ENCODE measurements at places on chromosomes 5 and 9.

- DNase-seq, result no peak
These were observed 14.7 kb downstream of the ASTN2 start for GRCh38 chr9:117400171-117400570.

GRCh38 chr5:161314033-161314432 is 232.5 kb downstream of the GABRB2 start:
- DNase-seq, result no peak

- no peak for DNase-seq
These were observed 29.0 kb downstream of the ADRB2 start for GRCh38 chr5:148855249-148856008.

DNA sequence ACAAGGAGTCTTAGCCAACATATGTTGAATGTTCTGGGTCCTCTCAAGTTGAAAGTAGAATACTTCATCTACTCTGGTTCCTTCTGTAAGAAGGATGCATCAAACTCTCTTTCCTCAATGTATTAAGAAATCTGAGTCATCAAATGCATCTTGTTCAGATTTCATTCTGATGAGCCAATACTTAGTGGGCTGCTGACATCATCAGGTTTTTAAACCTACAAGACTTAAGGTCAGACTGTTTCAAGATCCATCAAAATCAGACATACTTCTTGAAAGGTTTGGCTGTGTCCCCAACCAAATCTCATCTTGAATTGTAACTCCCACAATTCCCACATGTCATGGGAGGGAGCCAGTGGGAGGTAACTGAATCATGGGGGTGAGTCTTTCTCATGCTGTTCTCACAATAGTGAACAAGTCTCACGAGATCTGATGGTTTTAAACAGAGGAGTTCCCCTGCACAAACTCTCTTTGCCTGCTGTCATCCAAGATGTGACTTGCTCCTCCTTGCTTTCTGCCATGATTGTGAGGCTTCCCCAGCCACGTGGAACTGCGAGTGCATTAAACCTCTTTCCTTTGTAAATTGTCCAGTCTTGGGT is 168.8 kb downstream of the RAPGEF6 start:
- no peak for DNase-seq

DNA sequence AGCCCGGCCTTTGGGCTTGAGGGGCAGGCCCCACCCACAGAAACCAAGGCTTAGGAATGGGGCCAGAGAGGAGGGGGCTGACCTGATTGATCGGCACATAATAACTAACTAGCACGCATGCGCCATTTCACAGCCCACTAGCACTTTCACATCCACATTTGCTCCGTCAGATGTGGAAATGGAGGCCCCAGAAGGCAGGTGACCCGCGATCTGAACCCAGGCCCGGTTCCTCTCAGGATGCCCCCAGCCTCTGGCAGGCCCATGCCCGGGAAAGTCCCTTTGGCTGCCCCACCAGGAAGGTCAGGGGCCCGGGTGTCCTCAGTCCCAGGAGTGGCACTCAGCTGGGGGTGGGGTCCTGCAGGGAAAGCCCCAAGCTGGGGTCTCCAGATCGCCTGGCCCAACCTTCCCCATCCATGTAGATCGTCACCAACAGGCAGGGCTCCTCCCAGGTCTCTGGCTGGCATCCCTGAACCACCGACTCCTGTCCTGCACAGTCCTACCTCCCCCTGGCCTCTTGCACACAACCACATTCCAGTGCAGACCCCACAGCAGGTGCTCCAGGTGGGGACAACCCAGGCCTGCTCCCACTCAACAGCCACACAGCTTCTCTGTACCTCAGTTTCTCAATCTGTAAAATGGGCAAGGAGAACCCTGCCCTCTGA is 46.7 kb downstream of the VAV2 start:
- no peak for DNase-seq

- DNase-seq, result no peak
These were observed 92.6 kb upstream of the LMX1B start for GRCh38 chr9:126521089-126521488.

DNA sequence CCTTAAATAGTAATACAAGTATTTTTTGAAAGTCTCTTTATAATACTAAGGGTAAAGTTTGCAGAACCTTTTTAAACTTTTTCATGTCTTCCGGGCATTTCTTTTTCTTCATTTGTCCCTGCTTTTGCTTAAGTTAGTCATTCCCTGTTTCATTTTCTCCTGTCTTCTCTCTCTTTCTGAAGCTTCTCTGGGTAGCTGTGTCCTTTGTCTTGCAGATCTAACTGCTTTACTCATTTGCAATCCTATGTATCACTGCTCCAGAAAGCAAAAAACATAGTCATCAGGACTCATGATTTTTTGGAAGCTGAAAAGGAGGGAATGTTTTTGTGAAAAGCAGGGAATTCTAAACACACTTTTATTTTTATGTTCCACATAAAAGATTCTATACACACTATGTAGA is 301.7 kb downstream of the MRPS30 start:
- no peak for DNase-seq

GRCh38 chr9:130713286-130713960 is 19.8 kb downstream of the EXOSC2 start:
- DNase-seq, result no peak
